Iris pigment epithelial cell (primary cell): ENCODE measurements at places on chromosomes 3 and 15.

GRCh38 chr3:72555714-72556113 lies 292.5 kb downstream of the SHQ1 start:
- no peak for DNase-seq

- no peak for DNase-seq
Observed at GRCh38 chr15:83106994-83107840, at the start of gene TM6SF1. Gene TM6SF1, plus strand, starts transcription at chr15:83107645. Its CDS starts 36 bp downstream, at chr15:83107681.

DNA sequence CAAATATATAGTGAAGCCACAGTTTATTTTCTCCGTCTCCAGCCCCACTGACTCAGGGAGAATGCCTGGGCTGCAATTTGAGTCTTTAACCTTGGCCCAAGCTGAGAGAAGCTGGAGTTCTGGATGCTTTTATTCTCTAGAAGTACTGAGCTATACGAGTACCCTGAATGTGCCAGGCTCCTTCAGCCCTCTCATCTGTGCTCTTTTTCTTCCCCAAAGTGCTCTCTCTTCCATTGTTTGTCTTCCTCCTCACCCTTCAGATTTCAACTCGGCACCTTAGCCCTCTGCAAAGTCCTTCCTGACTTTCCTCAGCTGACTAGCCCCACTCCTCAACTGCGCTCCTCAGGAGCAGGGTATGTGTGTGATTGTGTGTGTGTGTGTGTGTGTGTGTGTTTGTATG lies 75.6 kb upstream of the AGBL1 start:
- no peak for DNase-seq

GRCh38 chr3:63556401-63556800 lies 96.1 kb upstream of the SNTN start:
- DNase-seq, result no peak
